ENCODE measurements at places on chromosomes 2 and 18.

DNA sequence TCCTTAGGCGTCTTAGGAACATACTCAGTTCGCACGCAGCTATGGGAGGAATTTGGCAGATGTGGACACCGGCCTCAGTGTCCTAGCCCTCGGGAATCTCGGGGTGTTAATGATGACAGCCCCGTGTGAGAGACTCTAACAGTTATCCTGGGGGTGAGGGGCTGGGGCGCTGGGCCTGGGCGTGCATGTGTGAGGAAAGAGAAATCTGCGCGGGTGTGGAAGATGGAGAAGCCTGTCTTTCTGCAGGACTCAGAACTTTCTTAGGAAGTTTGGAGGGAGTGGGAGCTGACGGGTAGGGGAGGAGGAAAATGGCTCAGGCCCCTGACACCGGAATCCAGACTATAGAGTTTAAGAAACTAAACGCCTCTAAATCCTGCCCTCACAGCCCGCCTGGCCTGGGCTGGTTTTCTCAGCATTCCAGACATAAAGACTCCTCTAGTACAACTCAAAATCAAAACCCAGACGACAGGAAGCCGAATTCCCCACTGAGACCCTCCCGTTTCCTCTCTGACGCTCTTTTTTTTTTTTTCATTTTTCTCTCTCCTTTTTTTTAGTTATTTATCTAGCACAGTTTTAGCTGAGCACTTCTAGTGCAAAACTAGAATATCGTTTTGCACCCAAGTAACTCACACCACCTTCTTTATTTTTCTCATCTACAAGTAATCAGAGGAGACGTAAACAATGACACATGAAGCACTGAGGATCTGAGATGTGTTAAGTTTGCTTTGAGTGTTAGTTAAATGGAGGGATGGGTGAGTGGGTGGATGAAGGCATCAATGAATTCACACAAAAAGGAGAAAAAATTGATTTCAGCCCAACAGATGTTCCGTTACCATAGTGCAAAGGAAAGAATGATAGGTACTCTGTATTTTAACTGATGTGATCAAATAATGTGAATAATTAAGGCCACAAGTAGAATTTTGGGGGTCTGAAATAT, 1.2 kb upstream of the HAAO start:
- DNase-seq, result no peak

GRCh38 chr2:208370881-208371633, 35.5 kb upstream of the PTH2R start:
- DNase-seq, result no peak

GRCh38 chr2:133838642-133839365, 270.5 kb upstream of the NCKAP5 start:
- no peak for DNase-seq

- DNase-seq, result no peak
Measured at GRCh38 chr18:59941331-59941730, 41.5 kb downstream of the PMAIP1 start.

- DNase-seq, result no peak
Measured at GRCh38 chr2:54572262-54572635, 116.1 kb downstream of the SPTBN1 start.

- DNase-seq, result no peak
Measured at GRCh38 chr2:27231921-27232320, 14.8 kb downstream of the CAD start.

DNA sequence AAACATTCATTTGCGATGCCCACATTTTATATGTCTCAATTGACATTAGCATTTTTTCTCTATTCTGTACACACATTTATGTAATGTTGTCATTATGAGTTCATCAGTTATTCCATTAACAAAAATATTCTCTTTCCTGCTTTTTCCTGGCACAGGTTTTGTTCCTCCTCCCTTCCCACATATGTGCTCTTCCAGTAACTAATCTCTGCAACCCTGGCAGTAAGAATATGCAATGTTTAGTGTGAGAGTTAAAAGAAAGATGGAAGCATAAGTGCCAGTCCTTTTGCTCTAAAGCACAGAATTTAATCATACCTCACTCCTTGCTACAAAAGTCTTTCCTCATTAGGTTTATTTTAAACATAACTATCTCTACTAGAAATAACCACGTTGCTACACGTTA, 155.8 kb upstream of the ERBB4 start:
- no peak for DNase-seq

DNA sequence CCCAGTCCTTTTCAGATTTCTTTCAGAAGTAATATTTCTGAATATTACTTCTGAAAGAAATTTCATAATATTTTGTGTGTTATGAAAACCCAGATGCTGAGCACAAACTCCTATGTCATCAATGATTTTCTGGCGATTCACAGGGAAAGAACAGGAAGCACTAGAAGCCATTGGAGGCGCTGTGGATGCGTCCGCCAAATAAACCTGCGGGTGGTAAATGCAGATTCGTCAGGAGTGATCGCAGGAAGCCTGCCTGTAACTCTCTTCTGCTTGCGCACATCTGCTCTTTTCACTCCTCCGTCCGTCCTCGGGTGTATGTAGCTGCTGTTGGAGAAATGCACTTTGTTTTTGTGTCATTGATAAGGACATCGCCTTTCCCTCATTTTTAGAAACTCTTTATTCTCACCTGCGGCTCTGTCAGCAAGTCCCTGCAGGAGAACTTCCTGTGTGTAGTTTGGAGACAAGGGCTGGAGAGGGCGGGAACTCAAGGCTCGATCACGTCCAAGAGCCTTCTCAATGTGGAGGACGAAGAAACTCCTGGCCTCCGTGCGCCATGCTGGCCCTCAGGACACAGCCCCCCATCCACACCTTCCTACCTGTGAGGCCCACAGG, 483.8 kb downstream of the GALR1 start:
- DNase-seq, result no peak

DNA sequence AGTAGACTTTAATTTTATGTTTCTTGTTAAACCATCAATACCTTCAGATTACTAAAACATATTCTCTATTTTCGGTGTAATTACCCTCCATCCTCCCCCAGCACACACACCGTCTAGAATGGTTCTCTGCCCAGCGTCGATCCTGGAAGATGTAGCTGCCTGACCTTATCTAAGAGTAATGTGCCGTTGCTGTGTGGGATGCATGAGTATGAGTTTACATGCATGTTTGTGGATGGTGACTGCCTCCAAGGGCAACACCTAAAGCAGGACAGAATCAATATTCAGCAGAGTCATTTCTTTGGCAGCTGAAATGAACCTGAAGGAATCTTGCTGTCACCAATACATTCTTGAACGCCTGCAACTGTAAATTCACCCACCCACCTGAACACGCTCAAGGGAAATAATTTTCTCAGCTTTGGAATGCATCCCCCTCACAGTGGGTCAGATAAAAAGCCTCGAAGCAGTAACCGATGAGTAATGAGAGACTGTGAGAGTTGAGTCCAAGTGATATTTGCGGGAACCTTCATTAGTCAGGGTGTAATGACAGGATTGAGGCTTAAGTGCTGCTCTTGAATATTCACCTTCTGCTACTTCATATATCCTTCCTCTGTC, 155.8 kb upstream of the RND3 start:
- no peak for DNase-seq

Measured in AG04450 (cell line).